Activated naive CD8-positive, alpha-beta T cell treated with anti-CD3 and anti-CD28 coated beads for 36 hours (primary cell): ENCODE measurements at places on chromosomes 6 and 20. TPM values are rescaled to one million over a fixed set of nuclear protein-coding genes. Genes with fewer than 3 reads are reported as not detected.

The C4B gene
- 4.0 TPM for total RNA-seq

DNA sequence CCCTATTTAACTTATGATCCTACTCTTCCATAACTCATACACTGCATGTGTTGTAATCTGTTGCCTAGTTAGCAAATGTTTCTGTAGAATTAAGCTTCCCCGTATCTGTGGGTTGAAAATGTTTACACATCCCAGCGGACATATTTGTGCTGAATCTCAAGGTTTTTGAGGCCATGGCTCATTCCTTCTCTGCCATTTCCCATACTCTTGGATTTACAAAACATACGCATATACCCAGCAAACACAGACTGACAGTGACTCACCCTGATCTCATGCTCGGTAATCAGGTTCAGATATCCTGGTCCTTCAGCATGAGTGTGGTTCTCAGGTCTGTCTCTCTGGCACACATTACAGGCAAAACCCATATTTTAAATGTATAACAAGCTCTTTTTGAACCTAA, 58.7 kb downstream of the AGPAT4 start:
- no peaks in the 10 kb centered on the region for H3K27me3 ChIP-seq
- peaks cover 26% of the 10 kb centered on the region for H3K36me3 ChIP-seq
- no peak overlapping the region for H3K27ac ChIP-seq

DNA sequence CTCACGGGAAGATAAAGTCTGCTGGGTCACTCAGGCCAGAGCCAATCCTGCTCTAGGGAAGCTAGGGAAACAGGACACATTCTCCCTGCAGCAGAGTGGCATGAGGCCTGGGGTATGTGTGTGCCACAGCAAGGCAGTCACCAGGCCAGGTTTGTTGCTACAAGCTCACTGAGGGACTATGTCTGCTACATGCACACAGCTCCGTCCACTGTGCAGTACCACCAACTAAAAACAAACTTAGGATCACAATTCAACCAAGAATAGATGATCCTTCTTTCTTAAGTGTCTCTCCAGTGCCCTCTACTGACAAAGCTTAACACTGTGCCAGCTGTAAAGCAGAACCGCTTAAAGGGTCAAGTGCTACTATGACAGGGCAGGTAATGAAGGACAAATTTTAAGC, 192.5 kb downstream of the PTPRK start:
- no peak overlapping the region for H3K27ac ChIP-seq
- peaks cover 9% of the 10 kb centered on the region for H3K36me3 ChIP-seq
- no peaks in the 10 kb centered on the region for H3K27me3 ChIP-seq
- DNase-seq, result peak; percentile 3
- no peaks in the 10 kb centered on the region for H3K4me1 ChIP-seq

DNA sequence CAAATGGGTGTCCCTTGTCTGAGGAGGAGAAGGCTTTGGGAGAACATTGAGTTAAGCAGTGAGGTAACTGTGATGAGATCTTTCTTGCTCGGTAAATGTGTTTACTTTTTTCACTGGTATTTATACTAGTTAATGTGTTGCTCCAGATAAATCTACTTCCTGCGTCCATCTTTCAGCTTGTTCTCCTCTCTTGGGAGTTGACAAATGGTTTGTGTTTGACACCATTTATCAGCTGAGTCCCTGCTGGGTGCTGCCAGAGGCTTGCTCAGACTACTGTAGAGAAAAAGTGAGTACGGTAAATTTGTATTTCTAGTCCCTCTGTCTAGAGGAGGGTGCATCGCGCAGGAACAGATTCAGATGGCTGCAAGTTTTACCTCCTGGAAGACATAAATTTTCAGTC, 8.3 kb upstream of the PRDM1 start:
- H3K27me3 ChIP-seq, result peaks cover 24% of the 10 kb centered on the region
- no peak overlapping the region for H3K27ac ChIP-seq
- H3K4me1 ChIP-seq, result peaks cover 5% of the 10 kb centered on the region
- H3K4me3 ChIP-seq, result no peak overlapping the region
- no peak for DNase-seq

DNA sequence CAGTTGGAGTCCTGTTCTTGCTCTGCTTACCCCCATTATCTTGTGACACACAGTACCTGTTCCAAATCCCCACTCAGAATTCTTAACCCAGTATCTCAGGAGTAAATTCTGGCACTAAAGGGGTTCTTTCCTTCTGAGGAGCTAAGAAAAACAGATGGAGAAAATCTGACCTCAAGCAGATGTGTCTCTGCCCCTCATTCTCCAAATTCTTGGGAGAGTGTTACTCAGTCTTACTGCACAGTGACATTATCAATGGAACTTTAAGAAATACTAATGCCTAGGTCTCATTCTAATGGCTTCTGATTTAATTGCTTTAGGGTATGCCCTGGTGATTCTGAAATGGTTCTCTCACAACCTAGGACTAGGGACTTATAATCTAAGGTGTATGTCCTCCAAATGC, 40.6 kb upstream of the PTPRK start:
- no peak for DNase-seq
- H3K27ac ChIP-seq, result no peak overlapping the region
- no peaks in the 10 kb centered on the region for H3K36me3 ChIP-seq
- no peaks in the 10 kb centered on the region for H3K4me1 ChIP-seq

The GTSF1L gene
- total RNA-seq, result not detected

- no peaks in the 10 kb centered on the region for H3K4me1 ChIP-seq
- no peak overlapping the region for H3K4me3 ChIP-seq
- no peak for DNase-seq
- peaks cover 36% of the 10 kb centered on the region for H3K27me3 ChIP-seq
- no peaks in the 10 kb centered on the region for H3K36me3 ChIP-seq
These were observed 19.8 kb upstream of the LRFN2 start for GRCh38 chr6:40606981-40607380.

- no peak overlapping the region for H3K4me3 ChIP-seq
- no peak for DNase-seq
- H3K27ac ChIP-seq, result no peak overlapping the region
- no peaks in the 10 kb centered on the region for H3K4me1 ChIP-seq
- peaks cover 3% of the 10 kb centered on the region for H3K36me3 ChIP-seq
These were observed 84.4 kb downstream of the LYRM2 start for GRCh38 chr6:89554106-89554505.
